Activated naive CD4-positive, alpha-beta T cell treated with anti-CD3 and anti-CD28 coated beads, Interleukin-2, amount 50 U/mL, for 16 hours (primary cell): ENCODE measurements at places on chromosomes 1 and 21.
A peak's percentile ranks its signal among the peaks of the same experiment; 100 is the strongest.

DNA sequence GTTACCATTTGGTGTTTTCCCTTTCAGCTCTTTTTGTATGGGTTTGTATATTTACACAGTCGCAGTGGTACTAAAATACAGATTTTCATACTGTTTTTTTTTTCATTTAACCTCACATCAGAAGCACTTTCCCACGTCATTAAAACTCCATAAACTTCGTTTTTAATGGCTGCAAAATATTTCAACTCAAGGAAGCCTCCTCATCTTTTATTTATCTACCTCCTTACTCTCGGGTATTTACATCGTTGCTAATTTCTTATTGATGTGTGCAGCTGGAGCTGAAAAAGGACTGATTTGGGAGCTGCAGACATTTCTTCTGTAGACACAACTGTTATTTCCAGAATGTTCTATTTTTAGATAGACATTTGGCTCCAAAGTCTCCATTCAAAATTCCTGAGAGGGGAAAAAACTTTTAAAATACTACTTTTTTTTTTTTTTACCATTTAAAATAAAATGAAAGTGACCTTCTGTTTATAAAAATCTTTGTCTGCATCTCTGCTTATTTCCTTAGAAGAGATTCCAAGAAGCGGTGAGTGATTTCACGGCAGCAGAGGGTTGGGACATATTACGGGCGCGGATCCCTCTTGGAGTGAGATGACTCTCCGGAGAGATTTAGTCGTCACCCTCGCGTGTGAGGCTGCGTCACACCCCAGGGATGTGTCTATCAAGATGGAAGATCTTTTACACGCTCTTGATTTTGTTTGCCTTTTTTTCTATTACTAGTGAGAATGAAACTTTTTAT is 10.1 kb downstream of the RUNX3 start:
- DNase-seq, result no peak

GRCh38 chr1:3491291-3492246 is 37.1 kb downstream of the ARHGEF16 start:
- peak; percentile 87 for DNase-seq

- peak; percentile 28 for DNase-seq
Measured at GRCh38 chr1:172533513-172534151, 682 bp downstream of the SUCO start.

DNA sequence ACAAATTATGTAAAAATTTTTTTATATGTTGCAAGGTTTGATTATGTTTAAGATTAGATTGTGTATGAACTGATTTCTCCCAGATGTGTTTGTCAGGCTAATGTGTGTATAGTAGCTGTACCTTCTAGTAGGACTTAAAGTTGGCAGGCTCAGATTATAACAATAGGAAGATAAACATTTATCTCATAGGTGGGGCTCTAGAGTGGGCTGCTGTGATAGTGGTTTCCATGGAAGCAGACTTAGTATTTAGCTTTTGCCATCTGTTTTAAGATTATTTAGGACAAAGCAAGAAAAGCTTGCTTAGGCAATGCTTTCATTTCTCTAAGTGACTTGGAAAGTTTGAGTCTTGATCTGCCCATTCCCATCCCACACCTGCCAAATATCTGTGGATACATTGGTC is 187.7 kb upstream of the CACYBP start:
- DNase-seq, result no peak

DNA sequence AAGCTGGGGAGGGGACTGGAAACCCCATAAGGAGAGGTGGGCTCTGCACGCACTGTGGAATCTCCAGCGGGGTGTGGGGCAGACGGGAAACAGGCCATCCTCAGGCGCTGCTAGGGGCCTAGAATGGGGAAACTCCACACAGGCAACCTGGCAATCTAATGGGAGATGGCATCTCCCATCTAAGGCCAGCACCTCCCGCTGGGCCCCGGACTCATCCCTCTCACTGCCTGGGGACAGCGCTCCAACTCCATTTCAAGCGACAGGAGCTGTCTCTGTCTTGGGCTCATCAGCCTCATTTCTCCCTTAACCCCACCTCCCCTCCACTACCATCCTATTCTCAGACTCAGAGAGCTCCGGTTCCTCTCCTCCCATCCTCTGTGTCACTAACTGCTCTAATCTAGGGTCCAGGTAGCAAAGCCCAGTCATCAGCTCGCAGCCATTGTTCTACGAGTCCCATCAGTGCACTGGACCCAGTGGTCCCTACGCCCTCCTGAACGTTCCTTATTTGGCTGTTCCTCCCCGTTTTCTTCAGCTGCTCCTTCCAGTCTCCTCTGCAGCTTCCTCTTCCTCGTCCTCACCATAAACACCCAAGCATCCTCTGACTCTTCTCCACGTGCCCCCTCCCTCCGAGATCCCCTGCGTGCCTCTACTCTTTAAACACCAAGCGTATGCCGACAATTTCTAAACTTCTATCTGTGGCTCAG is 93.4 kb upstream of the CASZ1 start:
- DNase-seq, result no peak

GRCh38 chr1:201506557-201507359 is at the start of gene CSRP1:
TSS of gene CSRP1 (minus strand) at chr1:201507123. CDS start at chr1:201496303, 10,820 bp downstream.
- peak; percentile 86 for DNase-seq

DNA sequence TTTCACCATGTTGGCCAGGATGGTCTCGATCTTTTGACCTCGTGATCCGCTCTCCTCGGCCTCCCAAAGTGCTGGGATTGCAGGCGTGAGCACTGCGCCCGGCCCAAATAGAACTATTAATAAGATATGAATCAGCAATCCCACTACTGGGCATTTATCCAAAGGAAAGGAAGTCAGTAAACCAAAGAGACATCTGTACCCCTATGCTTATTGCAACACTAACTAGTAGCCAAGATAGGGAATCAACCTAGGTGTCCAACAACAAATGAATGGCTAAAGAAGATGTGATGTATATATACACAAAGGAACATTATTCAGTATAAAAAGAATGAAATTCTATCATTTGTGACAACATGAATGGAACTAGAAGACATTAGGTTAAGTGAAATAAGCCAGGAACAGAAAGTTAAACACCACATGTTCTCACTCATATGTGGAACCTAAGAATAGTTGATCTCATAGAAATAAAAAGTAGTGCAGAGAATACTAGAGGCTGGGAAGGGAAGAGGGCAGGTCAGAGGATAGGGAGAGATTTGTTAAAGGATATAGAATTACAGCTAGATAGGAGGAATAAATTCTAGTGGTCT is 48.8 kb downstream of the XPR1 start:
- no peak for DNase-seq

DNA sequence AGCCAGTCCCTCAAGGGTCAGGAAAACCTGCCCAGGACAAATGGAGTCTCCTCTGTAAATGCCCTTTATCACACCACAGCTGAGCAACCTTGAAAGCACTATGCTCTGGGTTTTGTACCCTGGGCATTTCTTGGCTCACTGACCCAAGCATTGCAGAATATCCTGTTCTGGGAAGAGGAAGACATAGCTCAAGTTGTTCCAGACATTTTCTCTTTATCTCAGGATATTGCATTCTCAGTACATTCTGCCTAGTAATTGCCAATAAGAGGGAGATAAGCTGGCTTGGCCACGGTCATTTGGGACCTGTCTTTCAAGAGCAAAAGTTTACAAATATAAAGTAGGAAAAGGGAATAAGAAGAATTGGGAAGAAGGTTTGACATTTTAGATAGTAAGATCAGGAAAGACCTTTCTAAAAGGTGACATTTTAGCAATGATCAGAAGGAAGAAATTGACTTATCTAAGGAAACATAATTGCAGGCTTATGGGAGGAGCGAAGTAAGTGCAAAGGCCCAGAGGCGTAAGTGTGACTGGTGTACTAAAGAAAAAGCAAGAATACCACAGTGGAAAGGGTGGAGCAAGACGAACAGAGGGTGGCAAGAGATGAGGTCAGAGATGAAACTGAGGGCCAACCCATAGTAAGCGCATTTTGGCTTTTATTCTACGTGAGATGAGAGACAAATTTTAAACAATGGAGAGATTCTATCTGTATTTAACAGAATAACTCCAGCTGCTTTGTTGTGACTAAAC is 394.0 kb upstream of the CXADR start:
- no peak for DNase-seq
